ENCODE measurements at places on chromosomes 7 and 10.

- no peak for DNase-seq
These were observed 14.7 kb downstream of the HSPB1 start for GRCh38 chr7:76316984-76317781.

DNA sequence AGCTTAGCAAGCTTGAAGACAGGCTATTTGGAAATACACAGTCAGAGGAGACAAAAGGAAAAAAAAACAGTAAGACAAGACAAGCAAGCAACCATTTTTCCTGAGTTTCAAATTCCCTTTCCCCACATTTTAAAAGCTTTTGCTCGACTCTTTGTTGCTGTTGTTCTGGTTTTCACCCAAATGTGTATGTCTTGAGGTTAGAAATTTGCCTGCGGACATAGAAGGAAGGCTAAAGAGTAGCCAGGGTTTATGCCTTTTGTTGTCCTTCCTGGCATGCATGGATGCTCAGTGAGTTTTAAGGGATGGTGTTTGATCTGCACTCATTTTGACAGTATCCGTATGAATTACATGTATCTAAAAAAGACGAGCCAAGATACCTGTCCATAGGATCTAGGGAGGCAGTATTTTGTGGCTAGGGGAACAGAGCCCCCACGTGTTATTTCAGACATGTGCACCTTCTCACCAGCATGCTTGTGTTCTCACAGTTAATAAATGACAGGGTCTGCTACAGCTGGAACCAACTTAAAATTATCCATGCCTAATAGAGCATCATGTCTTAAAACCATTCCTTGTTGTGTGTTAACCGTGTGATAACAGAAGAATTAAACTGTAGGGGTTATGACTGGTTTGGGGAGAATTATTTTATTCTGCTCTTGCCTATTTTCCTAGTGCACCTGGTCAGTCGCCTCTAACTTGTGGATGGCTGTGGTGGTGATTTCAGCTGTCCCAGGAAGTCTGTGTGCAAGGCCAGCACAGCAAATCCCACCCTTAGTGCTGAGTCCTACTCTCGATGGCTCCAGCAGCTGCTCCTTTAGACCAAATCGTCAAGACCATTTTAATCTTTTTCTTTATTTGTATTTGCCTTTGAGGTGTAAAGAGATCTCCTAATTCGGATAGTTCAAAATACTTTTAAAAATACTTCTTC, 9.1 kb downstream of the WIPF3 start:
- no peak for DNase-seq

DNA sequence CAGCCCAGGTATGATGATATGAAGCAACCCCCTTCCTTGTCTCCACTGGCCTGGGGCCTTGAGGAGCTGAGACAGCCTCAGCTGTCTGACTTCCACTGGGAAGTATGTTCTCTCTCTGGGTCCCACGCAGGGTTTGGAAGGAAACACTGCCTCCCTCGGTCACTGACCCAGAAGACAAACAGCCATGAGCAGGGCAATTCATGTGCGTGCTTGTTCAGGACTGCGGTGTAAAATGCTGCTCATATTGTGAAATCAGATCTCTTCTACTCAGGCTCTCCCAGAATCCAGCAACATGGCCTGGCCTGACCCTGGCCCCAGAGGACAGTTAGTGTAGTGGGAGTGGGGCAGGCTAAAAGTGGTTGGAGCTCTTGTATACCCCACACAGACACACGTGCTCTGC, 2.8 kb downstream of the CLCN1 start:
- no peak for DNase-seq

DNA sequence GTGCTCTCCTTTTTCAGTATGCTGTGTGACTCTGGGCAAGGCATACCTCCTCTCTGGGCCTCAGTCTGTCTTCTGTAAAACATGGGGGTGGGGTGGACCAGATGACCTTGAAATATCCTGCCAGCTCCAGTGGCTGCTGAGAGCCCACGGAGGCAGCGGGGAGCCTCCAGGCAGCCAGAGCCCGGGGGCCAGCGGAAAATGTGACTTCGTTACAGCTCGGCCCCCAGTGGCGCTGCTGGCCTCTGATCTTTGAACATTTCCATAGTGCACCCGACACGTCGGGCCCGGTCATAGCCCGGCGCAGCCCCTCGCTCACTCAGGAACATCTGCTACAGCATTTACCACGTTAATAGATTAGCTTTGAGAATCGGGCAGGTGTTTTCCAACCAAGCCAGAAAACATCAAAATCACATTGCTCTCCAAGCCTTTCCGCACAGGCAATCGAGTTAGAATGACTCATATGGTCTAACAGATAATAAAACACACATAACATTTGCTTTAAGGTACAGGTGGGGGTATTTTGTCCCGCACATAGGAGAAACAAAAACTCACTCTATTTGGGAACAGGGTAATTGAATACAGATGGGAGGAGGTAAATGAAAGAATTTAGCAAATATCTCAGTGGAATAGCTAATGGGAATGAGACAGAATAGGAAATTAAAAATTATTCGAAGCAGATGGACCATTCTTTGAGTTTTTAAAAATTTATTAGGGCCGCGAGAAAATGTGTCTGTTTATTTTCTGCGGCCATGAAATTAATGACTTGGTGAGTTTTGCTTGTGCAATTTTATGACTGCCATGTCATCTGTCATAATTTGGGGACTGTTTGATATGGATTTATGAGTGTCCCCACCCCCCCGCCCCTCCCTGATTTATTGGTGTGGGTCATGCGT, 26.3 kb upstream of the COMTD1 start:
- no peak for DNase-seq

GRCh38 chr10:10313149-10313835, 704.4 kb upstream of the CELF2 start:
- DNase-seq = no peak

All from cortex of kidney (tissue), 1 donor.